ENCODE measurements at places on chromosomes 13 and 19.

- DNase-seq = no peak
Measured at GRCh38 chr13:111897846-111898215, 169.1 kb upstream of the SOX1 start.

- no peak for DNase-seq
Measured at GRCh38 chr19:14166999-14167575, 30.7 kb upstream of the ASF1B start.

DNA sequence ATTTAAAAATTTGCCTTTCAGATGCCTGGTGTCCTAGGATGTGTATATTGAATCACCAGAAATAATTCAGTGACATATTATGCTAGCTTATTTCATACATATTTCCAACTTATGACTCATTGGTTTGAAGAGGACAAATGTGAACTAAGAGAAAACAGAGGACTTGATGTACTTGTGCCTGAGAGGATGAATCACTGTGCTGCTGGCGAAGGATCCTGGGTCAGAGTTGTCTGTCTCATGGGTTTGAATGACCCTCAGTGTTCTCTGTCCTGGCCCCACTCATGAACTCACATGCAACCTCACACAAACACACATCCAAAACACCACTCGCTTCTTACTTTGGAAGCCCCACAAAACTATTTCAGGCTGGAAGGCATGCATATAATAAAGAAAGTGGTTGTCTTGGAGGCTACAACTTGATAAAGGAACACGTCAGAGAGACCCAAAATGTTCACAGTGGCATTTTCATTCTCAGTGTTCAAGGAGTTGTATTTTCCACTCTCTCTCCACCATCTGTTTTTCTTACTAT is 129.0 kb upstream of the SPRY2 start:
- DNase-seq = peak; percentile 23

DNA sequence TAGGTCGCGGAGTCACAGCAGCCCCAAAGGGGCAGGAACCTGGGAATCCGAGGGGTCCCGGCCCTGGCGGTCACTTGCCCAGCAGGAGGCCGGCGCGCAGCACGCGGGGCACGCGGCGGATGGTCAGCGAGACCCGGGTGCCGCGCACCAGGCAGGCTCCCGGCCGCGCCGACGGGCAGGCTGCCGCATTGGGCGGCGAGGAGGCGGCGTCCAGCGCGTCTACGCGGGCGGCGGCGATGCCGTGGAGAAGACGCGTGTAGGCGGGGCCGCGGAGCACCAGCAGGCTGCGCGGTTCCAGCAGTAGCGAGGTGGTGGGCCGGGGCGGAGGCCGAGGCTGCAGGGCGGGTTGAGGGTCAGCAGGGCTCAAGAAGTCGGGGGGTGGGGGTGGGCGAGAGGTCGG is 607 bp upstream of the SYNE4 start:
- DNase-seq = peak; percentile 74

DNA sequence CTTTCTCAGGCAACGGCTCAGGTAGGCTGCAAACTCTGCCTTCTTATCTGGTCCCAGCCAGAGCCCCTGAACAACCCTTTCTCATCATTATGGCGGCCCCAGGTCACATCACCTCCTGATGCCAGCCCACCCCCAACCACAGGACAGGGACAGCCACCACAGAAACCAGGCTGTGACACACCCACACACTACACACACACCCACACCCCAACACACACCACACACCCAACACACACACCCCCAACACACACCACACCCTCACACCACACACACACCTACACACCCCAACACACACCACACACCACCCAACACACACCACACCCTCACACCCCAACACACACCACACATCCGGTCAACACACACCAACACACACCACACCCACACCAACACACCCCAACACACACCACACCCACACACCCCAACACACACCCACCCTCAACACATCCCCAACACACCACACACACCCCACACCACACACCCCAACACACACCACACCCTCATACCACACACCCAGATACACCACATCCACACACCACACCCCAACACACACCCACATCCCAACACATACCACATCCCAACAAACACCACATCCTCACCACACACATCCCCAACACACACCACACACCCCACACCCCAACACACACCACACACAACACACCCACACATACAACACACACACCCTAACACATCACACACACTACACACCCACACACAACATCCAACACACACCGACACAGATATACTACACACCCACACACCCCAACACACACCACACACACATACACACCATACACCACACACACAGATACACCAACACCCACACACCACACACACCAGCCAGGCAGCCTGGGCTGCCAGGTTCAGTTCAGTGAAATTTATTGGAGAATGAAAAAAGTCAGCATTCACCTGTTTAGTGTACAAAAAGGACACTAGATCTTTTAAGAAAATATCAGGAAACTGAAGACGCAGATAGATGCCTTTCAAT is 4.2 kb upstream of the ISYNA1 start:
- DNase-seq = no peak

DNA sequence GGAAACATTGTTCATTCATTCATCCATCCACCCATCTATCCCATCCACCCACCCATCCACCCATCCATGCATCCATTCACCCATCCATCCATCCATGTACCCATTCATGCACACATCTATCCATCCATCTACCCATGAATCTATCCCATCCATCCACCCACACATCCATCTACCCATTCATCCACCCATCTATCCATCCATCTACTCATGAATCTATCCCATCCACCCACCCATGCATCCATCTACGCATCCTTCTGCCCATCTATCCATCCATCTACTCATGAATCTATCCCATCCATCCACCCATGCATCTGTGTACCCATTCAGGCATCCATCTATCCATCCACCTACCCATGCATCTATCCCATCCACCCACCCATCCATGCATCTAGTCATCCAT is 51.6 kb upstream of the URI1 start:
- no peak for DNase-seq

- peak; percentile 64 for DNase-seq
Measured at GRCh38 chr13:110390567-110390966, 83.5 kb downstream of the COL4A2 start.

GRCh38 chr19:56566904-56567273 is 379 bp upstream of the ZNF470 start:
- no peak for DNase-seq

GRCh38 chr19:50490411-50490811 is 13.8 kb upstream of the GARIN5A start:
- DNase-seq = no peak

GRCh38 chr19:48629599-48630295 is 7.4 kb downstream of the DBP start:
- peak; percentile 74 for DNase-seq

DNA sequence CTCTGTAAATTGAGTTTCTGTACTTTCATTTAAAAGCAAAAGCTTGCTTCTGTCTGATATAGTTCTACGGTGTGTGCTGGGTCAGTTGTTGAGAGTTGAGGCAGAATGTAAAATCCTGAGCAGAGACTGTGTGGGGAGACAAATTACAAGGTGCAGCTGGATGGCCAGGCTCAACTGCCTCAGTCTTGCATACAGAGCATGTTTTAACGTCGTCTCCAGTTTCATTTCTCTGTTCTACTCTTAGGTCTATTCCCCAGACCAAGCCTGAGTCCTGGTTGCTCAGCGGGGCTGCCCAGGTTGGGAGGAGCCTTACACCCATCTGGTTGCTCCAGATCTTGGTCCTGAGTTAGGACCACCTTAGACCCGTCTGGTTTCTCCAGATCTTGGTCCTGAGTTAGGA is 54.4 kb upstream of the MEDAG start:
- DNase-seq = no peak

DNA sequence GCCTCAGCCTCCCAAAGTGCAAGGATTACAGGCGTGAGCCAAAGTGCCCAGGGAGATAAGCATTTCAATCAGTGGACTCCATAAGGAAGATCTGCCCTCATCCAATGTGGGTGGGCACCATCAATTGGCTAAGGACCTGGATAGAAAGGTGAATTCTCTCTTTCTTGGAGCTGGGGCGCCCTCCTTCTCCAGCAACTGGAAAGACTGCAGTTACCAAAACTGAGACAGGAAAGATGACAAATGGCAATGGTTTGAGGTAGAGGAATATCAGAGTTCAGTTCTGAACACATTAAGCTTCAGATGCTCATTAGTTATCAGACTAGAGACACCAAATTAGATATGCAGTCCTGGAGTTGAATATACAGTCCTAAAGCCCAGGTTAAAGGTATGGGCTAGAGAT is 10.5 kb upstream of the ELF1 start:
- no peak for DNase-seq

- no peak for DNase-seq
Measured at GRCh38 chr13:39910833-39911232, 255.4 kb downstream of the COG6 start.

GRCh38 chr13:22717036-22717435 is 463.7 kb upstream of the SGCG start:
- no peak for DNase-seq

- DNase-seq = peak; percentile 20
Measured at GRCh38 chr13:30753030-30753616, 17.8 kb downstream of the ALOX5AP start.

DNA sequence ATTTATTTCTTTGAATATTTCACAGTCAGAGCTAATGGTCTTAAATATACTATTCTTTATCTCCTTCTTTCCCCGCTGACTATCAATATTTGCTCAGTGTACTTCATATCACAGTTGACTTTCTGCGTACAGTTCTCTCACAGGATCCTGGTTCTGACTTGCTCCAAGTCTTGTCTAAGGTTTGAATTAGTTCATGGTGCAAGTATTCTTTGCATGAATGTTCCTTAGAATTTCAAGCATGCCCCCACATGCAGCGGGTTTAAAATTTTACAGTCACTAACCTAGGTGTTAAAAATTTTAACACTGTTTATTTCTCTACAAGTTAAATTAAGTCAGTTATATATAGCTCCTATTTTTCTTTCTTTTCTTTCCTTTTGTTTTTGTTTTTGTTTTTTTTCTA is 20.8 kb upstream of the KLF12 start:
- no peak for DNase-seq

DNA sequence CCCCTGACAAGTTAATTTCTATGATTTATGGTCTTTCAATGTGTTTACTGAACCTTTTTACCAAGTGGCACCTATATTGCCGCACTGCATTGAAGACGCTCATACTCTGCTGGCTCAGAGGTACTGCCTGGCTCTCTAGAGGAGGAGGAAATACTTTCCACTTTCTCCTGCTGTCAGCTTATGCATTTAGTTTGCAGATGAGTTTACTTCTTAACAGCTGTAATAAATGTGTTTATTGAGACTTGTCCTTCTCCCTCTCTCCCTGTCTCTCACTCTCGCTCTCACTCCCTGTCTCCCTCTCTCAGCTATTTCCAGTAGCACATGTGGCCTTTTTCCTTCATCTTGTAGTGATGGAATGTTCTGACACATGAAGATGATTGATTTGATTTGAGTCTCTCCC is 60.3 kb upstream of the SPATA13 start:
- no peak for DNase-seq

- DNase-seq = no peak
Measured at GRCh38 chr13:50535050-50535449, 308.4 kb downstream of the DLEU7 start.

DNA sequence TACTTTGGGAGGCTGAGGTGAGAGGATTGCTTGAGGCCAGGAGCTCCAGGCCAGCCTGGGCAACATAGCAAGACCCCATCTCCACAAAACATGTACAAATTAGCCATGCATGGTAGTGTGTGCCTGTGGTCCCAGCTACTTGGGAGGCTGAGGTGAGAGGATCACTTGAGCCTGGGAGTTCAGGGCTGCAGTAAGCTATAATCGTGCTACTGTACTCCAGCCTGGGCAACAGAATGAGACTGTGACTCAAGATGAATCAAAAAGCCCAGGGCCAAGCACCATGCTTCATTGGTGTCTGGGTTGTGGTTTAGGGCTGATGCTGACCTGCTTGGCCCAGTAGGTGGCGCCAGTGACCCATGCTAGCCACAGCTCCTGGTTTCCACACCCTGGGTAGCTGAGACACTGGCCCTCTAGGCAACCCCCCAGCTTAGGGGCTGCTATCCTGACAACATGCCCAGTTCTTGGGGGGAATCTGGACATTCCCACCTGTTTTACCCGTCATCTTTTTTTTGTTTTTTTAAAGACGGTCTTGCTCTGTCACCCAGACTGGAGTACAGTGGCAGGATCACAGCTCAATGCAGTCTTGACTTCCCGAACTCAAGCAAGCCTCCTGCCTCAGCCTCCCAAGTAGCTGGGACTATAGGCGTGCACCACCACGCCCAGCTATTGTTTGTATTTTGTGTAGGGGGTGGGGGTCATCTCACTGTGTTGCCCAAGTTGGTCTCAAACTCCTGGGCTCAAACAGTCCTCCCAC is 5.5 kb downstream of the CCDC124 start:
- DNase-seq = peak; percentile 34

DNA sequence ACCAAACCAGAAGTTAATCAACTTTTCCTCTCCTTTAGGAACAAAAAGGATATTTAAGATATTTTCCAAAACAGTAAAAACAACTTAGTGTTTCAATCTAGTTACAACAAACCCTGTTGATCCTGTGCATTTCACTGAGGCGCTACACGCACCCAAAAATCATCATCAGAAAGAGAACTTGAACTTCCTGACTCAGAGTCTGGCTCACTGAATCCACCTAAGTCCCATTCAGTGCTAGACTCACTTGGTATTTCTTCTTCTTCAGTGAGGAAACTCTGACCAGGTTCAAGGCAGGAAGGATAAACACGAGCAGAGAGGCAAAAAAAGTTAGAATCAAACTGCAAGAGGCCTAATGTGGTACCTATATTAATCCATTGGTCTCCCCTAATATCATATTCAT is 2.2 kb downstream of the KBTBD6 start:
- DNase-seq = no peak

- DNase-seq = peak; percentile 72
Measured at GRCh38 chr13:68056816-68057710, 826.9 kb upstream of the PCDH9 start.

- DNase-seq = no peak
Measured at GRCh38 chr13:103638706-103639105, 572.5 kb upstream of the SLC10A2 start.

GRCh38 chr13:109904218-109904617 is 117.8 kb upstream of the IRS2 start:
- no peak for DNase-seq

Measured in dermis microvascular lymphatic vessel endothelial cell (primary cell).